ENCODE measurements at places on chromosomes 12 and 14. TPM values are rescaled to one million over a fixed set of nuclear protein-coding genes. Genes with fewer than 3 reads are reported as not detected.
A peak's percentile ranks its signal among the peaks of the same experiment; 100 is the strongest.

DNA sequence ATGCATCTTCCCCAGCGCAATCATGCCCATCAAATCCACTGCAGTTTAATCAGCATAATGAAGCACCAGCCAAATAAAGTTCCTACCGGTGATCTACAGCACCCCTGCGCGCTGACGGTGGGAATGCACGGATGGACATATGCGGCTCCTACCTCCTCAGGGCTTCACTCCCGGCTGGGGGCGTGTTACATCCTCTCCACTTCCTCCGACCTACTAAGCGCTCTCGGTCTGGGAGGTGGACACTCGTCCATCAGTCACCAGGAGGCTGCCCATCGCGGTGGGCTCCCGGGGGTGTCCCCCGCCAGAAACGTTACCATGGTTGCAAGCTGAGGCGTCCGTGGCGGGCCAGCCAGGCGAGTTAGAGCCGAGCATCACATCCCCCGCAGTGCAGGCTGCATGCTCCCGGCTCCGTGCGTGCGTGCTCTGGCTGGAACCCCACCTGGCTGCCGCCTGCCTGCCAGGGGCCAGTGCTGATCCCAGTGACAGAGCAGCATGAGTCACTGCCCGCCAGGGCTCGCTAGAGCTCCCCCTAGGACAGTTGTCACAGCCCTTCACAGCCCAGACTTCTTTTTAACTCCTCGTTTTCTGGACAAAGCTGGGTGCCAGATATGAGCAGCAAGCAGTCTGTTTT, 73.0 kb downstream of the CIT start:
- DNase-seq, result peak; percentile 76

The CD69 gene
- 0.32 TPM for total RNA-seq

- DNase-seq, result no peak
Observed at GRCh38 chr14:88599761-88600439, 37.1 kb downstream of the ZC3H14 start.

GRCh38 chr14:90805662-90806540, 10.3 kb downstream of the TTC7B start:
- DNase-seq, result no peak

DNA sequence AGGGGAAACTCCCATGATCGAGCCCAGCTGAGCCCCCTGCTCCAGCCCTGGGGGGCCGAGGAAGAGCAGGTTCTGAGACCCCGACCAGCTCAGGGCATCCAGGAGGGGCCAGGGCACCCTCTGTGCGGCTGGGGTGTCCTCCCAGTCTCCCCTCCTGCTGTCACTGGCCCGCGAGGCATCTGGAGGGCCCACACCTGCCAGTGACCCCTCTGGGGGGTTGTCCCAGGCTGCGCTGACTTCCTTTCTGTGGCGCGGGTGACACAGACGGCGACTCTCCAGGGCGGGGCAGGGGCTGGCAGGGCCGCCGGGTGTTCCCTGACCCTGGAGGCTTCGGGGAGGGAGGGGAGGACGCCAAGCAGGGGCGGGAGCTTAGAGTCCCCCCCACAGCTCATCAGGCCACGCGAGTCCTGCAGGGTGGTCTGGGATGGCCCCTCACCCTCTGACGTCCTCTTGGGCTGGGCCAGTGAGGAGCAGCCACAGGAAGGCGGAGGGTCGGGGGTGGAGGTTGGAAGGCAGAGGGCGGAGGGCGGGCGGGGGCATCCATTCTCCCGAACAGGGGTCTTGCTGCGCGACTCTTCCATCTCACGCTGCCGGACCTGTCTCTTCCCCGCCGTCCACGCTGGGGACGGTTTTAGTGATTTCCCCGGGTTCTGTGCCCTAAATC, 38.6 kb upstream of the FBRSL1 start:
- peak; percentile 63 for DNase-seq

DNA sequence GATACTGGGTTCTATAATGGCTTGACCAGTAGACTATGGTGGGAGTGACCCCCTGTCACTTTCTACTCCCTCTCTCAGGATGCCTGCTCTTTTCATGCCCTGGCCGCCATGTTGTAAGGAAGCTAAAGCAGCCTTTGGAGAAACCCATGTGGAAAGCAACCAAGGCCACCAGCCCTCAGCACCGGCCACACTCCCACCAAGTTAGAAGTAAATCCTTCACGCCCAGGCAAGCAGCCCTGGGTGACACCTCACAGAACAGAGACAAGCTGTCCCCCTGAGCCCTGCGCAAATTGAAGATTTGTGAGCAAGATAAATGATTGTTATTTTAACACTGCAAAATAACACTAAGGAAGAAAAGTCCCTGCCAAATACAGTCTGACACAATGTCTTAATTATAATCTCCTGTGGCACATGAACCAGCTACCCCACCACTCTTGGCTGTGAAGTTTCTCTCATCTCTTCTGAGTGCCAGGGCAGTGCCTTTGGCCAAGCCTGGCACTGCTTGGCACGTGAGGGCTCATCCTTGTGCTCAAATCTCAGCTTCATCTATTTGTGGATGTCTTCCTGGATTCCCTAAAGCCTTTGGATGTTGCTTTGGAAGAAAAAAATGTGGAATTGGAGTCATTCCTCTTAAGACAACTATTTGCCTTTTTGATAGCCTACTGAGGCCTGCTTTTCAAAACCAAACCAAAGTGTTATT, 39.2 kb upstream of the PIWIL1 start:
- no peak for DNase-seq

GRCh38 chr14:23173031-23173430, 10.4 kb downstream of the SLC7A8 start:
- DNase-seq, result no peak

GRCh38 chr12:30462249-30462648, 233.4 kb downstream of the IPO8 start:
- no peak for DNase-seq

DNA sequence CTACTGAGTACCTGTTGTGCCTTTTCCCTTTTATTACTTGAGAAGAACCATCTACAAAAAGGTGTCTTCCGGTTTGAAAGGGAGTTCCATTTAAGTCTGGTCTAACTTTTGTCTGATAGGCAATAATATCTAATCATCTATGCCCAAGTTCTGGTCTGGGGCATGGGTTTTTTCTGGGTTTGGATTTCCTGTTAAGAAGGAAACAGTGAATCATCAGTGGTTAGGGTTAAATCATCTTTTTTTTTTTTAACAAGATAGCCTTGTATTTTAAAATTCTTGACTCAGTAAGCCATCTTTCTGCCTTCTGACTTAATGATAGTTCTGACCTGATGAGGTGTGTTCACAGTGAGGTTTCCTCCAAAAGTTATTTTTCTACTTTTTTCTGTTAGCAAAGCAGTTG, 29.3 kb upstream of the CPNE8 start:
- DNase-seq, result no peak

GRCh38 chr14:75646762-75647161, 13.9 kb downstream of the ERG28 start:
- no peak for DNase-seq

DNA sequence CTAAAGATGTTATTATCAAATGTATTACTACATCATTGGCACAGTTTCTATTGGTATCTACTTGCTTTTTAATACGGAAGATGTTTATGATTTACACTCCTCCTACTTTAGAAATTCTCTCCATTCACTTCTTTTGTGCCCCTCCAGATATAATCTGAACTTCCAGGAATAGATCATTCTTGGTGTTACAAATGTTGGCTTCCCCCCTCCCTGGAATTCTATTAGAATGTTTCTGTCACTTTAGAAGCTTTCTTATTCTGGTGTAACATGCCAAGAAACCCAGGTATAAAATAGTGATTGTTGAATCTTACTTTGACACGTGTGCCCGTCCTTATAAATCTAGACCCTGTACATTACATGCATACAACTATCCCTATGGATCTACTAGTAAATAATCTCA, 1.2 kb upstream of the WDR20 start:
- no peak for DNase-seq

GRCh38 chr12:131345521-131346436, 365.1 kb upstream of the SFSWAP start:
- no peak for DNase-seq

The RERG gene
- total RNA-seq, result 4.0 TPM

DNA sequence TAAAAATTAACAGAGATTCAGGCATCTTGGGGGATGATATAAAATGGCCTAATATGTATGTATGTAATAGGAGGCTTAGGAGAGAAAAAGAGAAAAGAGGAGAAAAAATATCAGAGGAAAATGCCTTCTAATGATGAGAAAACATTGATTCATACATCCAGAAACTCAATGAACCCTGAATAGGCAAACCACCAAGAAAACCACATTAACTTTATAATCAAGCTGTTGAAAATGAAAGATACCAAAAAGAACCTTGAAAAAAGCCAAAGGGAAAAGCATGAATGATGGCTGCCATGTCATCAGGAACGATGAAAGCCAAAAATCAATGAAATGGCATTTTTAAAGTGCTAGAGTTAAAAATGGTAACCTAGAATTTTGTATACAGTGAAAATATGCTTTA, 180.2 kb downstream of the EPS8 start:
- DNase-seq, result no peak

DNA sequence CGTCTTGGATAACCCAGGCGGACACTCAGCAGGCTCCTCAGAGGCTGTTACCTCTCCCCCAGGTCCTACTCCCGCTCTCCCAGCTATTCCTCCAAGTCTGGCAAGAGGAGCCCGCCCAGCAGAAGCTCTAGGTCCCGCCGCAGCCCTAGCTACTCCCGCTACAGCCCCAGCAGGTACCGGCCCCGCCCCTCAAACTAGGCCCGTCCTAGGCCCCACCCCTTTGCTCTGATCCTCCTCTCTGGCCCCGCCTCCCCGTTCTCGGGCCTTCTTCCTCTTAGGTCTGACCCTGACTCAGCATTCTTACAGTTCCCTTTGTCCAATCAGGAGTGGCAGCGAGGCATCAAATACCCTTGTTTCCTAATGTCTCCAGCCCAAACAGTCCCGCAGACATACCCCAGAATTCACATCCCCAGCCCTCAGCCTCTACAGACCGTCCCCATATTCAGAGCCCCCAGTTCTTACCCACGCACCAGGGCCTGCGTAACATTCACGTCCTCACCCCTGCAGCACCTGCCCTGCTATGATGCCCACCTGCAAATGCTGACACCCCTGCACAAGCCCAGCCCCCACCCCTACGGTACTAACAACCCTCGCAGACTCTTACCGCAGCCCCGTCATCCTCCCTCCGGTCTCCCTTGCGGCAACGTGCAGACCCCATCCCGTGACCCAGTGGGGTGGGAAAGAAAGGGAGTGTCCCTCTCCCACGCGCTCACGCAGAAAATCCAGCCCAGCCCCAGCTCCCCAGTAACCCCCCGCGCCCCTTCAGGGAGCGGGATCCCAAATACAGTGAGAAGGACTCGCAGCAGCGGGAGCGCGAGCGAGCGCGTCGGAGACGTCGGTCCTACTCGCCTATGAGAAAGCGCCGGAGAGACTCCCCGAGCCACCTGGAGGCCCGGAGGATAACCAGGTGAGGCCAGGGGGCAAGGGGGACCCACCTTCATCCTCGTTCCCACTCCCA, 25.0 kb upstream of the HSPB8 start:
- DNase-seq, result peak; percentile 77

The RILPL2 gene
- 2.0 TPM for total RNA-seq

GRCh38 chr12:72074065-72074464, 135.4 kb downstream of the TPH2 start:
- no peak for DNase-seq

DNA sequence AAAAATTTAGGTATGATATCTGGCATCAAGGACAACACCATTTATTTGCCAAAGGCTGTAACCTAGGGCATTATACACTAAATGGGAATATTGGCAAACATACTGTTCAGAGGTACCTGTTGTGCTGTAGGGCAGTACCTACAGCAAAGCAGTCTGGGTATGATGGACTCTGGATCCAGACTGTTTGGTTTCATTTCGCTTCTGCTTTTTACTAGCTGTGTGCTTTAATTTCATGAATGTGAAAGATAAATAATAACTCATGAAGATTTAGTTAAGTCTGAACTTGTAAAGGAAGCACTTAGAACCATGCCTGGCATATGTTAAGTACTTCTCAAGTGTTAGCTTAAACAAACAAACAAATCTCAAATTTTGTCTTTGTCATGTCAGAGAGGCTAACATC, 17.7 kb upstream of the SLC38A2 start:
- no peak for DNase-seq

DNA sequence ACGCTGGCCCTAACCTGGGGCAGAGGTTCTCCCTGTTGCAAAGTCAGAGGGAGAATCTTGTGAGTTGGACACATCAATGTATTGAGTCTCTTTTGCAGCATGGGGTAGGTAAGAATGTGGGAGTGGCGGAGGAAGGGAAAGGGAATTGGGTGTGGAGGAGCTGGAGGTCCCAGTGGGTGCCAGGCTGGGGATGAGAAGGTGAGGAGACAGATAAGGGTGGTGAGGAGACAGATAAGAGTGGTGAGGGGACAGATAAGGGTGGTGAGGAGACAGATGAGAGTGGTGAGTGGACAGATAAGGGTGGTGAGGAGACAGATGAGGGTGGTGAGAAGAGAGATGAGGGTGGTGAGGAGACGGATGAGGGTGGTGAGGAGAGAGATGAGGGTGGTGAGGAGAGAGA, 72.9 kb upstream of the SFSWAP start:
- DNase-seq, result no peak

DNA sequence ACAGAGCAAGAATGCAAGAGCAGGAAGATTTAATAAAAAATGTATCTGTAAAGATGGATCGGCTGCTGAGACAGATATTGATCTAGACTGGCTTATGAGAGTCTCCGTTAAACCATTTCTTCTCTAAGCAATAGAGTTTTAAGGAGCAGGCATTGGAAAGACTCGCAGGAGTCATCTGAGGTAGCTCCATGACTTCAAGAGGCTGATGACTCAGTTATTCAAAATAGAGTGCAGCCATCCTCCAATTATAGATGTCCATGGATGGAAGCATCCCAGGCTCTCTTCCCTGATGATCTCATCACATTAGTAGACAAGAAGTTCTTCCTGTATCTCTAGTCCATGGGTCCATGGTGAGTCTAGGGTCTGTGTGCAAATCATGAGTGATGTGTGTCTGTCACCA, 638.3 kb upstream of the TMEM132C start:
- DNase-seq, result no peak

DNA sequence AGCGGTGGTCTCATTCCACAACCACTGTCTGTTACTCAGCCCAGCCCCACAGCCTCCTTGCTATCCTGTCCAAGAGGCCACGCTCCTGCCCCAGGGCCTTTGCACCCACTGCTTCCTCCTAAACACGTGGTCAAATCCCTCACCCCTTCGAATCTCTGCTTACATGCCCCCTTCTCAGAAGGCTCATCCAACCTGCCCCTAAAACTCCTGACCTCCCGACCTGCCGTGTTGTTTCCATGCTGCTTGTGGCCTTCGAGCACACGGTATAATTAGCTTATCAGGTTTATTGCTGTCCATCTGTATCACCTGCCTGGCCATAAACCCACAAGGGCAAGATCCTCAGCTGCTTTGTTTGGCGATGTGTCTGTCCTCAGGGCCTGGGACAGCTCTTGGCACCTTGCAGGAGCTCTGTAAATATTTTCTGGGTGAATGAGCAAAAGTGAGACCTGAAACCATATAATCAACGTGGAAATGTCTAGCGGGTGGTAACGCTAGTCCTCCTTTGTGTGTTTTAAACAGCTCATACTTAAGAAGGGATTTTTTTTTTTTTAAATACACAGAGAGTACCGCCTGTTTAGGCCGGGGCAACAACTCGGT, 36.0 kb downstream of the SCARB1 start:
- DNase-seq, result no peak

DNA sequence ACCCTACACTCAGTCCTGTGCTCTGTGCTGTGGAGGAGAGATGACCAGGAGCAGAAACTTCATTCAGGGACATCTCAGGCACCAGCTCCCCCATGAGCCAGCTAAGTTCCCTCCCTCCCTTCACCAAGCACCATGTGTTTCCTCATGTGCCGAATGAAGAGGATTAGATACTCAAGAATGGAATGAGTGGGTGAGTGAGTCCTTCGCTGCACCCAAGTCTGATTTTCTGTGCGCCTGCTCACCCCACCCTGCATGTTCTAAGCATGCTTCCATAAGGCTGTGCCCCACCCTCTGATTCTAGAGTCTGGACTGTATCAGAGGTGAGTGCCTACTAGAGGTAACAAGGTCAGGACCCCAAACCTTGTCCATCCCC, 12.1 kb downstream of the SERPINA5 start:
- DNase-seq, result no peak

The RIMBP2 gene
- not detected for total RNA-seq

The C1QL4 gene
- total RNA-seq, result not detected
